ENCODE measurements at places on chromosomes 2 and 18. TPM values are rescaled to one million over a fixed set of nuclear protein-coding genes. Genes with fewer than 3 reads are reported as not detected.

EVX2 gene
- polyA plus RNA-seq = 0.04 TPM

DNA sequence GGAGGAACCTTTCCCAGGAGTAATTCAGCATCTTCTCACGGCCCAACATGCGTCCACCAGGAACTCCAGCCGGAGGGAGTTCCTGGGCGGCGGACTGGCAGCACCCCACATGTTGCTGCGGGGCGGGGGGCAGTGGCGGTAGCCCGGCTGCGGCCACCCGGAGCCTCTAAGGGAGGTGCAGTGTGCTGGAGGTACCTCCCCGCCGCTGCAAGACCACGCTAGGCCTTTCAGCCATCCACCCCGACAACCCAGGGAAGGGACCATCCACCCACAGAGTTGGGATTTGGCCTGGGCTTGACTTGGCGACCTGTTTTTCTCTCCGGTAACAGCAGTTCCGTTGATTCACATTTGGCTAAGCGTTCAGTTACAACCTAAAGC is 625 bp downstream of the LYPD6 start:
- peak; percentile 6 for DNase-seq

BCL2L11 gene
- polyA plus RNA-seq = 6.8 TPM

CPLX4 gene
- polyA plus RNA-seq = not detected

- DNase-seq = no peak
Measured at GRCh38 chr18:21359746-21360145, 117.7 kb downstream of the GREB1L start.

- DNase-seq = no peak
Measured at GRCh38 chr2:31430439-31431165, 16.1 kb upstream of the XDH start.

DNA sequence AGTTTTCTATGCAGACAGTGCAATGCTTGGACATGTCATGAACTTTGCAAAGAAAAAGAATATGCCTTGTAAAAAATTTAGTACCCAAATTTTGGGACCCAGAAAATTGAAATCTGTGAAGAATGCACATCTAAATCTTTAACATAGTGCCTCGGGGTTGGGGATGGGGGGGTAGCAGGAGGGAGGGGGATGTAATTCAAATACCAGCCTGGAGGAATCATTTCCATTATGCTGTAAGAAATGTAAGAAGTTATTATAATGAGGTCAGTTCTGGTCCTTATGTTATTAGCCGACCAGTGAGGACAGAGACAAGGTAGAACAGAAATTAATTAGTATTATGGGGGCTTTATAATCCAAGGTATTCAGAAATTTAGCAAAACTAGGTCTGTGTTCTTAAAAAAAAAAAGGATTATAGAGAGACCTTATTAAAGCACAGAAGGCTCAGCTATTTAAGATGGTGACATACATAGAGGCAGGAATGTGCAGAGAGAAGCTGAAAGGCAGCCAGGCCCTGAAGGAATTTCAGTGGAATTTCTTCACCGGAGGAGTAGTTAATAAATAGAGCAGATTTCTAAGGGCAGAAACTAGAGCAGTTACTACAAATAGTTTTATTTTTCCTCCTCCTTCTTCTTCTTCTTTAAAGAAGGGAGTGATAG is 89.0 kb upstream of the RBMS1 start:
- peak; percentile 82 for DNase-seq

DNA sequence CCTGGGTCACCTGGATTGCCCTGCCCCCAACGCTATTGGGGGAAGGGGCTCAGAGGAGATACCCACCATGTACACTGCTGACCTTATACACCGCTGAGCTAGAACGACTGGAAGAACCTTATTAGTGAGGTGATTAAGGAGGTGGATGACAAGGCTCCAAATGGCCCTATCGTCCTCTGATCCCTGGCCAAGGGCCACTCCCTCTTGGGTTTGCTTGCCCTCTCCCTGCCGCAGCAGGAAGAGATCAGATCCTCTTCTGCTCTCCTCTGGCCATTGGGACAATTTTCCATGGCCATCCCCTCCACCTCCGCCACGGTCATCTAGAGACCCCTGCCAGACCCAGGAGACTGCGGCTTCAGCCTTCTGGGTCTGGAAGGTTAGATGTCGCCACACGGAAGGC is 1.2 kb downstream of the ZNF514 start:
- no peak for DNase-seq

GRCh38 chr2:221810245-221810644 is 238.1 kb upstream of the EPHA4 start:
- peak; percentile 8 for DNase-seq

NFATC1 gene
- polyA plus RNA-seq = 17.1 TPM

DNA sequence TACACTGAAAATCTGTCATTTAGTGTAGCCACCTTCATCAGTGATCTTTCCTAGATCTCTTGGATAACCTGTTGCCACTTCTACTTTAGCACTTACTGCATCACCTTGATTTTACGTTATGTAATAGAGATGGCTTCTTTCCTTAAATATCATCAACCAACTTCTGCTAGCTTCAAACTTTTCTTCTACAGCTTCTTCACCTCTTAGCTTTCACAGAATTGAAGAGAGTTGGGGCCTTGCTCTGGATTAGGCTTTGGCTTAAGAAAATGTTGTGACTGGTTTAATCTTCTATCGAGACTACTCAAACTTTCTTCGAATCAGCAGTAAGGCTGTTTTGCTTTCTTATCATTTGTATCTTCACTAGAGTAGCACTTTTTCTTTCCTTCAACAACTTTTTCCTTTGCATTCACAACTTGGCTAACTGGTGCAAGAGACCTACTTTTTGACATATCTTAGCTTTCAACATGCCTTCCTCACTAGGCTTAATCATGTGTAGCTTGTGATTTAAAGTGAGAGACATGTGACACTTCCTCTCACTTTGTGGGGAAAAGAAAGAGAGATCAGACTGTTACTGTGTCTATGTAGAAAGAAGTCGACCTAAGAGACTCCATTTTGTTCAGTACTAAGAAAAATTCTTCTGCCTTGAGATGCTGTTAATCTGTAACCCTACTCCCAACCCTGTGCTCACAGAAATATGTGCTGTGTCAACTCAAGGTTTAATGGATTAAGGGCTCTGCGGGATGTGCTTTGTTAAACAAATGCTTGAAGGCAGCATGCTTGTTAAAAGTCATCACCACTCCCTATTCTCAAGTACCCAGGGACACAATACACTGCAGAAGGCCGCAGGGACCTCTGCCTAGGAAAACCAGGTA is 99.6 kb downstream of the ATL2 start:
- DNase-seq = no peak

DNA sequence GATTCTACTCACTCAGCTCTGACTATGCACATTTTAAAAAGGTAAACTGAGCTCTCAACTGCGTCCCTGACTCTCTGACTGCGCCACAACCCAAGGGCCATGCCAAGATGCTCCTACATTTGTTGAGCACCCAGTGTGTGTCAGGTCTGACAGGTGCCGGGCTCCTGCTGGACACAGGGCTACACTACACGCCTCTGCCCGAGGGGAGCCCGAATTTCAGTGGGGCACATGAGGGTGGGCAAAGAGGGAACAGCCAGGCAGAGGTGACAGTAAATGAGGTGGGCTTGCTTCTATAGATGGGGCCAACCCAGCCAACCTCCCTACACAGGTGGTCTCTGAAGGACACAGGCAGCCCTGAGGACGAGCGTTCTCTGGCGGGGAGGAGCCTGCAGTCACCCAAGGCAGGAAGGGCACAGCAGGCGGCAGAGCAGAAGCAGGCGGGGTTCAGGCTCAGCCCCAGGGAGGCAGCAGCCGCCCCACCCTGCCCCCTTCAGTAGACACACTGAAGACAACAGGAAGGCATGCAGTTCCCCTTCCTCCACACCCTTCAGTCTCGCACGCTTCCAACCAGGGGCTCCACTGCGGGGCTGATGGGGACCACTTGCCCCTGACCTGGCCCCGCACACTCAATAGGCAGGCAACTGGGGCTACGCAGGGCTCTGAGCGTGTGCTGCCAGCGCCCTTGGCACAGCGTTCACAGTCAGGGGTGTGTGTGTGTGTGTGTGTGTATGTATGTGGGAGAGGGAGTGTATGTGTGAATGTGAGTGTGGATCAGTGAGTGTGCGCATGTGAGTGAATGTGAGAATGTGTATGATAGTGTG is 98.4 kb downstream of the UXS1 start:
- no peak for DNase-seq

DNA sequence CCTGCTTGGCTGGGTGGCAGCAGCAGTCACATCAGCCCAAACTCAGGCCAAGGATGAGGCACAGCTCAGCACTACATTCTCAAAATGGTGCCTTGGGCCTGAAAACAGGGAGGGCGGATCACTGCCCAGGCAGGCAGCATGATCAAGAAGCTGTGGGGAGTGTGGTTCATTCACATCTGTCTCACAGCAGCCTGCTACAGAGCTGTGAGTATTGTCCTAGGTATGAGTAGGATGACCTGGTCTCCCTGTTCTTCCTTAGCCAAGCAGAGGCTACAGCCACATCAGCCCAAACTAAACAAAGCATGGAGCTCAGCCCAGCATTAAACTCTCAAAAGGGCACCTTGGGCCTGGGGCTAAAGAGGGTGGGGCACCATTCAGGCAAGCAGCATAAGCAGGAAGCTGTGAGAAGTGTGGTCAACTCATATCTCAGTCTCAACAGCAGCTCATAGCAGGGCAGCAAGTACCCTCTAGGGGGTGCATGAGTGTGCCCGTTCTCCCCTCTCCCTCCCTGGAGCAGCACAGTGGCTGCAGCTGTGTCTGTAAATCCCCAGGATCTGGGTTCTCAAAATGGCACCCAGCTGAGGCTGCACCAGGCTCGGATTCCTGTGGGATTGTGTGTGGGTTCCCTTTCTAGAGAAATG is 139.6 kb downstream of the TRABD2A start:
- DNase-seq = no peak

DNA sequence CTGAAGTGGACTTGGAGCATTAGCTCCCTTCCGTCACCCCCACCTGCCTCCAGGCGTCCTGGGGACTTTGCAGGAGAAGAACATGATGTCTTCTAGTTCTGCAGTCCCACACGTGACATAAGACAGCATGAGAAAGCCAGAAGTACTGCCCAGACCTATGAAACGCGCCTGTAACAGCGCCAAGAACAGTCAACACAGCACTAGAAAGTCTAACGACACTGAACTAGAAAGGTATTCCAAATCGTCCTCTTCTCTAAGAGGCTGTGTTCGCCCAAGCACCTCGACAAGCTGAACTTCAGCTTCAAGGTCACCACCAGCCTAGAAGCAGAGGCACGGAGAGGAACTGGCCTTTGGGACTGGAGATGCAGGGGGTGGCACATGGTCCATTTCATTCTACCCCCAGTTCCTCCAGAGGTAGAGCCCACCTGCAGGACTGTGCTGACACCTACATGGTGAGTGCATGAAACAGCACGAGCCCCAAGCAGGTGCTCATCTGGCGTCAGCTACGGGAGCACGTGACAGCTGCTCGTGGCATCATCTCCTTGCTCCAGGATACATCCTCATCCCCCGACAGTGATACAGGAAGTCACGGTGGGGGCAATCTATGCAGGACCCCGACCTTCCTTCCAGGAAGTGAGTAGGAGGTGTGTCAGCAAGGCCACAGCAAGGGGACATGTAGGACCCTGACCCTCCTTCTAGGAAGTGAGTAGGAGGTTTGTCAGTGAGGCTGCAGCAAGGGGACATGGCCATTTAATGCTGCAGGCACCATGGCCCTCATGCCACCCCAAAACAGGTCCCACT is 3.7 kb downstream of the HDAC4 start:
- no peak for DNase-seq

DNA sequence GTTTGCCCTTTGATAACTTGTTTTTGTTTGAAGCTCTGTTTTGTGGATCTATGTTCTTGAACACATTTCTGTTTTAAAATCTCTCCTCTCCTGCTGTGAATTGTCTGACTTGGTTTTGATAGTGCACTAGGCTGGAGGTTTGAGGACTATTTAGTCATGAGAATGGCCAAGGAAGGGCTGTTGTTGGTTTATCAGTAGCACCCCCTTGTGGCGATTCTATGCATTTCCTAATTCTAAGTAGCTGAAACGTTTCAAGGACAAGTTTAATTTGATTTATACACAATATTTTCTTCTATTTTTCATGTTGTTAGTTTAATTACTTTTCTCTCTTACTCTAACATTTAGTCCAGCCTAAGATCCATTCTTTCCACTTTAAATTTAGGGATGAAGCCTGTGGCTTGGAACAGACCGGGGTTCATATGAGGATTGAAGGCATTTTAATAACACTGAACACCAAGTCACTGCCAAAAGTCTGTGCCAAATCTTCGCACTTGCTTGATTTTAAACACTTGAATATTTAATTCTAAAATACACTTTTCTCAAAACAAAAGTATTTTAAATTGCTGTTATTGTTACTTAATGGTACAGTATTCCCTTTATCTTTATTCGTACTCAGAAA is 166.0 kb downstream of the SOCS6 start:
- peak; percentile 56 for DNase-seq

CENPA gene
- polyA plus RNA-seq = 10.8 TPM

GRCh38 chr2:120647487-120647886 is 88.2 kb upstream of the GLI2 start:
- no peak for DNase-seq

- DNase-seq = no peak
Measured at GRCh38 chr18:37598396-37598795, 32.8 kb upstream of the CELF4 start.

DNA sequence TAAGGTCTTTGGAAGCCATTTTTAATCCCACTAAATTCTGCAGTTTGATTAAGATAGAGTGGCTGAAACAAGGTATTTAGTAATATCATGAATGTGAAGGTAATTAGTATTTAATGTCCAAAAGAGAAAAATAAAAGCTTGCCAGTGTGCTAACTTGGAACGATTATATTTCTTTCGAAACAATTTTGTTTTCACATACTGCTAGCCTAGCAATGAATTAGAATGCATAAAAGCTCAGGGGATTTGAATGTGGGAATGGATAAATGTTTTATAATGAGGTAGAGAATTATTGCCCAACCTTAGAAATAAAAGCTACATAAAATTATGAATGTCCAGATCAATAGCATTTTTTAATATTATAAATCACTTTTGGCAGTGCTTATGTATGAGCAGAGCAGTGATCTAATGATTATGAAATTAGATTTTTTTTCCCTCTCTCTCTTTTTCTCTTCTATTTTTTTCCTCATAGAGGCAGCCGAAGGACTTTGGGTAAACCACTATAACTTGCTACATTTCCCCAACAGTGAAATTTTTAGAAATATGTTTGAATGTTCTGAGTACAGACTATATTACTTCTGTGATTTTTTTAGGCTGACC is 75.5 kb downstream of the PLCL1 start:
- DNase-seq = peak; percentile 51

ATP6V1B1 gene
- polyA plus RNA-seq = 0.98 TPM

DNA sequence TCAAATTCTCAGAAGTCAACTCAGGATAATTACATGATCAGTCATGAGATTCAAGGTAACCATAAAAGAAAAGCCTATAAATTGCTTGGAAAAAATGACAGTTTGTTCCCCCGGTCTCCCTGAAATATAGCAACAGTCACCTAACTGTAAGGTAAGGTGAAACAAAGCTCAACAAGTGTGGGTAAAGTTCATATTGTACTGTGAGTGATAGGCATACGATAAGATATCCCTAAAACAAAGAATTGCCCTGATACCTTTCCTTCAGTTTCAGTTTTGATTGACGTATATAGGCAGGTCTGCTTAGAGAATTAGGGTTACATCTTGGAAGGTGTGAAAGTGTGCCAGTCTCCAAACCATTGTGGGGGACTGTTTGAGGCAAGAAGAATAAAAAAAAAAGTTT is 4.0 kb upstream of the CCBE1 start:
- no peak for DNase-seq
